ENCODE measurements at places on chromosomes 1 and 21. TPM values are rescaled to one million over a fixed set of nuclear protein-coding genes. Genes with fewer than 3 reads are reported as not detected.

- no peak for DNase-seq
These were observed 15.7 kb downstream of the PEX14 start for GRCh38 chr1:10490286-10490970.

DNA sequence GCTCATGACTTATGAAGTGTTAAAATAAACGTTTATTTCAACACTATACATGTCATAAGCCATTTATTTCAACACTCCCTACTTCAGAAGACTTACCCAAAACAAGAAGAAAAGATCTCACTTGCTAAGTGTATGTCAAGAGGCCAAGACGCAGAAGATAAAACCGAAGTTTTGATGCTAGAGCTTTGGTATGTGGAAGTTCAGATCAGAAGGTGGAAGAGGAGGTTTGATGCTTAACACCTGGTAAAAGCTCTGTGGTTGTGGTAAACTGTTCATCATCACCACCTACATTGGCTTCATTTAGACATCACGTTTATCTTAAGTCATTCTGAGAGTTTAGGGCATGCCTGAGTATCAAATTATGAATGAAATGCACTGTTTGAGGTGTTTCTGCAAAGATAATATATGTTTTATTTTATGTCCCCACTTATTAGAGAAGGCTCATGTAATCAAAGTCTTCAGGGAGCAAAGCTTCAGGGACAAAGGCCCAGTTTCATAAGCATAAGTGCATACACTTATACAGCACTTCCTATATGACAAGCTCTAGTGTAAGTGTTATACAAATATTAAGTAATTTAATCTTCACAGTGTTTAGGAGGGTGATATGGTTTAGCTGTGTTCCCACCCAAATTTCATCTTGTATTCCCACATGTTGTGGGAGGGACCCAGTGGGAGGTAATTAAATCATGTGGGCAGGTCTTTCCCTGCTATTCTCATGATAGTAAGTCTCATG lies 533.3 kb downstream of the PTBP2 start:
- no peak for DNase-seq

The SLC44A5 gene
- total RNA-seq = 1.7 TPM

The ATAD3B gene
- 15.0 TPM for total RNA-seq

- DNase-seq = no peak
These were observed 25.3 kb upstream of the ATP1A1 start for GRCh38 chr1:116347696-116348095.

DNA sequence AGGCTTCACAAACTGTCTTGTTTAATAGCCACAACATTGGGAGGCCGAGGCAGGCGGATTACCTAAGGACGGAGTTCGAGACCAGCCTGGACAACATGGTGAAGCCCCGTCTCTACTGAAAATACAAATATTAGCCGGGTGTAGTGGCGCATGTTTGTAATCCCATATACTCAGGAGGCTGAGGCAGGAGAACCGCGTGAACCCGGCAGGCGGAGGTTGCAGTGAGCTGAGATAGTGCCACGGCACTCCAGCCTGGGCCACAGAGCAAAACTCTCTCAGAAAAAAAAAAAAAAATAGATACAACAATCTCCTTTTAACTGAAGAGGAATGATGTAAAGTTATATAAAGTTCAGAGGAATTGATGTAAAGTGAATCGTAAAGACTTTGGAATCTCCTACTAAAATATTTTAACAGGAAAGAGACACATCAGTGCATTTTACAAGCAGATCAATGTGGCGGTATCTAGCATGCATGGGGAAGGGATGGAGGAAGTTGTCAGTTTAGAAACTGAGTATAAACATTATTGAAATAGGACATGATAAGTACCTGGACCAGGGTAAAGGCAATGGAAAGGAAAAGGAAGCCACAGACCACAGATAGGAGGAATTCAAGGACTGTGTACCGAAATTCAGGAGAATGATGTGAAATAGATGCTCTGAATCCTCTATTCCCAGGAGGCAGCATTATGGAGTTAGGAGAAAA lies 41.5 kb downstream of the PTPRC start:
- no peak for DNase-seq

DNA sequence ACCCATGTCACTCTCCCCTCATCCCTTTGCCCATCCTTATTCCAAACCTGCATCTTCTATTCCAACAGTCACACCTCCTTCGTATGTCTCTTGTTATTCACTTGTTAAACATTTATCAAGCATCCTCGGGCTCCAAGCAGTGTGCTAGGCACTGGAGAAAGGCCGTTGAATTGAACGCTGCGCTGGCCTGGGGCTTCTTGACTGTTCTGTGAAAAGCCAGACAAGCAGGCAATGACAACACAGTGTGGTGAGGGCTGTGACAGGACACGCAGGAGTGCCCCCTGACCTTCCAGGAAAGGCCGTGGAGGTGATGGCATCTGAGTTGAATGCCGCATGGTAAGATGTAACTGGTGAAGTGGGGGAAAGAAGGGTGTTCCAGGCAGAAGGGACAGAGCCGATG lies 19.2 kb downstream of the ETV3 start:
- DNase-seq = no peak

The SLC30A2 gene
- total RNA-seq = not detected

The CD1E gene
- total RNA-seq = not detected

- DNase-seq = no peak
These were observed 3.6 kb downstream of the AJAP1 start for GRCh38 chr1:4657960-4658541.

GRCh38 chr1:180295999-180296398 lies 65.9 kb downstream of the LHX4 start:
- no peak for DNase-seq

The C1QB gene
- total RNA-seq = not detected

- peak; percentile 88 for DNase-seq
These were observed 315.5 kb downstream of the TGFB2 start for GRCh38 chr1:218660678-218661053.

GRCh38 chr1:218472885-218473284 lies 127.7 kb downstream of the TGFB2 start:
- DNase-seq = no peak

DNA sequence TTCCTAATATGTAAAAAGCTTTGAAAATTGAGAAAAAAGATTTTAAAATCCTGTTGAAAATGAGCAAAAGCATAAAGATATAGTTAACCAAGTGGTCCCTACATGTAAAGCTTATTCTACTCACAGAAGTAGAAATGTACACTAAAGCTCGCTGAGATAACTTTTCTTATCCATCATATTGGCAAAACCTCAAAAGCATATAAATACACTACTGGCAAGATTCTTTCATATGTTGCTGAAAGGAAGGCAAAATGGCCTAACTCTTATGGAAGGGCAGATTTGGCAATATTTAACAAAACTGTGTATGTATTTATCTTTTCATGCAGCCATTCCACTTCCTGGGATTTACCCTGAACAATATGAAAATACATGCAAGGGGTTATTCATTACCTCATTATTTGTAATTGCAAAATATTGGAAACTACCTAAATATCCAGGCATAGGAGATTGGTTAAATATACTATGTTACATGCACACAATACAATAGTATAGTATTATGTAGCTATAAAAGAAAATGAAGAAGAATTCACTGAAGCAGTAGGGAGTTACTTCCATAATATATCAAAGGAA lies 43.2 kb upstream of the LYPLAL1 start:
- no peak for DNase-seq

GRCh38 chr1:155513300-155513916 lies 49.2 kb downstream of the ASH1L start:
- DNase-seq = no peak

- DNase-seq = no peak
These were observed 9.7 kb downstream of the MAPKAPK2 start for GRCh38 chr1:206694171-206695124.

- DNase-seq = no peak
These were observed 41.8 kb upstream of the TTC22 start for GRCh38 chr1:54842963-54843362.

The PPP1R15B gene
- 28.2 TPM for total RNA-seq

- peak; percentile 99 for DNase-seq
These were observed 347.8 kb downstream of the DUSP10 start for GRCh38 chr1:221394011-221394544.

The WNT2B gene
- 1.3 TPM for total RNA-seq

- DNase-seq = no peak
These were observed 71.2 kb downstream of the NID1 start for GRCh38 chr1:235993652-235994051.

DNA sequence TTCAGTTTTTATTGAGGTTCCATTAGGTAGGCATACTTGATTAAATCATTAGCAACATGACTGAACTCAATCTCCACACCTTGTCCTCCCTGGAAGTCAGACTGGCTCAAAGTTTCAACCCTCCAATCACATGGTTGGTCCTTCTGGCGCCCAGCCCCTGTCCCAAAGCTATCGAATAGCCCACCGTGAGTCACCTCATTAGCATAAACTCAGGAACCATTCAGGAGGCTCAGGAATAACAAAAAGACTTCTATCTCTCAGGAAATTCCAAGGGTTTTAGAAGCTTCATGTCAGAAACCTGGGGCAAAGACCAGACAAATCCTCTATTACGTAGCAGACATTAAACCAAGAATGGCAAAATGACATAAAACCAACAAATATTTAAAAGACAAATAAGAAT lies 78.6 kb downstream of the RGS2 start:
- no peak for DNase-seq

The HDGF gene
- 149 TPM for total RNA-seq

DNA sequence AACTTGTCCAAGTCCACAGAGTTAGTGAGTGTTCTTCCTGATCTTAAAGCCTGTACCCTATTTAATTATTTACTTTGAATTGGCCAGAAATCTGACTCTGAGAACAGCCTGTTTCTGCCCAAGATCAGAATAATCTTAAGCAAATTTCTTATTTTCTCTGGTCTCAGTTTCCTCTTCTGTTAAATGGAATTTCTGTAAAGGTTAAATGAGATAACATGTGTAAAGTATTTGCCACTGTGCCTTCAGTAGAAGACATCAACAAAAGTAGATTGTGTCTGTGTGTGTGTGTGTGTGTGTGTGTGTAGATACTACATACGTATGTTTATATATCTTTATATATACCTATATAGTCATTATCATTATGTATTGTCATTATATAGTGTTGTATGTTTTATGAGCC lies 124.2 kb upstream of the FGGY start:
- no peak for DNase-seq

- no peak for DNase-seq
These were observed 53.1 kb downstream of the SH3GLB1 start for GRCh38 chr1:86757272-86757984.

GRCh38 chr1:92340154-92340553 lies 41.3 kb downstream of the RPAP2 start:
- DNase-seq = no peak

DNA sequence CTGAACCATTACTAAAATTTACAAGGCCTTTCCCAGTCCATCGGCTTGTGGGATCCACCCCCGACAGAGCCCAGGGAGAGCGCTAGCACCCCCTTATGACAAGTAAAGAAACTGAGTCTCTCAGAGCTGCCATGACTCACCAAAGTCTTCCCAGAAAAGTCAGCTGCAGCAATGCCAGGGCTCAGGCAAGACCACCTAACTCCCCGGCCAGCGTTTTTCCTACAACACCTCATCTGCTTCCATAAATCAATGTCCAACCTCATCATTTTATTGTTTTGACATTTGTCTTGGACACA lies 15.0 kb downstream of the DHCR24 start:
- no peak for DNase-seq

The CYP4A11 gene
- not detected for total RNA-seq

The PSMB2 gene
- 41.0 TPM for total RNA-seq

GRCh38 chr1:241357366-241358340 lies 648 bp upstream of the RGS7 start:
- peak; percentile 8 for DNase-seq

DNA sequence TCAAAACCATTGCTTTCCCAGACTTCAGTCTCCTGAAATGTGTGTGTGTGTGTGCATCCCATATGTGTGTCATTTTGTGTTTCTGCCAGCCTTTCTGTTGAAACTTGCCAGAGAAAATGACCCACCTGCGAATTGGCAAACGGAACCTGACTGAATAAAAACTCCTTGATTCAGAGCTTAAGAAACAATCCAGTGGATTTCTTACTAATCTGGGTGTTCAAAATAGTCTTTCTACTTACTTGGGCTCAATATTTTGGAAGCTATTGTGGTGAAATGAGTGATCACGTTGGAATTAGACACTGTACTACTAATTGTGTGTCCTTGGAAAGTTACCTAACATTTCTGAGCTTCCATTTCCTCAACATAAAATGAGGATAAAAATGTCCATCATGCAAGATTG lies 138.9 kb upstream of the ERG start:
- no peak for DNase-seq

GRCh38 chr1:96715482-96715881 lies 6.1 kb upstream of the PTBP2 start:
- no peak for DNase-seq

GRCh38 chr1:18883636-18884418 lies 18.5 kb downstream of the ALDH4A1 start:
- peak; percentile 89 for DNase-seq

- DNase-seq = no peak
These were observed 56.7 kb downstream of the PTGS2 start for GRCh38 chr1:186623551-186623950.

The MROH7 gene
- total RNA-seq = 0.17 TPM

GRCh38 chr1:100581096-100581705 lies 43.3 kb downstream of the GPR88 start:
- no peak for DNase-seq

The CD52 gene
- total RNA-seq = not detected

- DNase-seq = no peak
These were observed 279.2 kb downstream of the NEGR1 start for GRCh38 chr1:72003092-72003491.

GRCh38 chr21:32514275-32515055 lies 70.9 kb downstream of the TCP10L start:
- no peak for DNase-seq

The CSMD2 gene
- total RNA-seq = not detected

- no peak for DNase-seq
These were observed 73.1 kb downstream of the MATN1 start for GRCh38 chr1:30650038-30650967.

DNA sequence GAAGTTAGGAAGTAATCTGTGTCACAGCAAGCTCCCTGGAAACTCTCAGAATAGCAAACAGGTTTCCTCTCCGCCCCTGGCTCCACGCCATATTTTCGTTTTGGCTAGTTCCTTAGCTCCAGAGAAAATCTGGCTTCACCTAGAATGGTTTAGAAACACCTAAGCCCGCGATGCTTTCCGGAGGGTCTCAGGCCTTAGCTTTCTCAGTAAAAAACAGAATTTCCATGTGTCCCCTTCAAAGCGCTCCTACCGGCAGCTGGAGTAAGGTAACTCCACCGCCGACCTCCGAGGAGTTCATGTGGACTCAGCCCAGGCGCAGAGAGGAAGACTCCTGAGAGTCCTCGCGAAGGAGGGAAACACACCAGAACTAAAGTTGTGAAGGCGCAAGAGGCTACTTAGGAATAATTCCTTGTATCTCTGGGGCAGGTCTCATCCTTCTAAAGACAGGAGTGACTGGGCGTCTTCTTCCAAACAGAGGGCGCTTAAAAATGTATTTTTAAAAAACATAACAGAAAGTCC lies 406 bp downstream of the KIAA0040 start:
- peak; percentile 60 for DNase-seq

DNA sequence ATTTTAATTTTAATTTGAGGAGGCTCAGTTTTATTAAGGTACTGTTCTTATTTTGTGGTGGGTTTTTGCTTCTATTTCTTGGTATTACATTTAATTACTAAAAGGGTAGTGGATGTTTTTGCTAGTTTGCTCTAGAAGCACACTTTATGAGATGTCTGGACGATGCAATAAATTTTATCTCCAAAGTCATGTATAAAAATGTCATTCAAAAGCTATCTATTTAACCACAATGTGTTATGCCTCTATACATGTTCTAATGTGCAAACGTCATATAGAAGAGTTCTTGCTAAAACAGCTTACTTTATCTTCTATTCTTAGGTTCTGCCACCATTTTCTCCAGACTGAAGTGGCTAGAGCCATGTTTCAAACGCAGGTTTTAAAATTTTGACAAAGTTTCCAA lies 12.9 kb upstream of the MPC2 start:
- DNase-seq = no peak

The RPTN gene
- total RNA-seq = not detected

GRCh38 chr1:214447557-214447871 lies 103.9 kb downstream of the PTPN14 start:
- no peak for DNase-seq

All from dermis blood vessel endothelial cell (primary cell).